Activated naive CD8-positive, alpha-beta T cell treated with anti-CD3 and anti-CD28 coated beads, Interleukin-2, amount 10 ng/mL, durations not matched to agents 7 days and 5 days (primary cell): ENCODE measurements at places on chromosomes 12 and 14. TPM values are rescaled to one million over a fixed set of nuclear protein-coding genes. Genes with fewer than 3 reads are reported as not detected.

GRCh38 chr12:69783365-69783764 lies 41.7 kb upstream of the MYRFL start:
- DNase-seq, result no peak

DNA sequence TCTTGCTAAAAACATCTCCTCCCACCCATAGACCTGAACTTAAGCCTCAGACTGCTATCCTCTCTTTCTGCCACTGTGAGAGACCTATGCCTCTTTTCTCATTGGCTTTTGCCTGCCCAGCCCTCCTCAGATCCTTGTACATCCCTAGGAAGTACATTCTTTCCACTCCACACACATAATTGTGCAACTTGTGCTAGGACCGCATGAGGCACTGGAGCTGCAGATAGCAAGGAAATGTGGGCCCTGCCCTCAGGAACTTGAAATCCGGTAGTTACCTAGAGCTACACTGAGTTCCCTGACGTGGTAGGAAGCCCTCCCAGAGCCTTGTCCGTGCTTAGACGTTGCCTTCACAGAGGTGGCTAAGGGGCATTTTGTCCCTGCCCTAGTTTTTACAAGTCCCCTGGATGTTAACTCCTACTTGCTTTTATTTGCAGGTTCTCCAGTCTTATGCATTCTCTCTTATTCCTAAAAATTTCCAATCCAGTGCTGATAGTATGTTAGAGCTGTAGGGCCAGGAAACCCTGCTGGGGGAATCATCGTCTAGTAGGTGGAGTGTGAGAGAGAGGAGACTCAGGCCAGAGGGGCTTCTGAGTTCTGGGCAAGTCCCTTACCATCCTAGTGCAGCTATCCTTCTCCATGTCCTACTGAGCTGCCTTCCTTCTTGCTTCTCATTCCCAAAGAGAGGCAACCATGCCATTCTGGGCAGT lies 41.3 kb downstream of the NTF3 start:
- no peak for DNase-seq

- DNase-seq, result no peak
Observed at GRCh38 chr12:114656906-114657596, 26.9 kb downstream of the TBX3 start.

GRCh38 chr14:65237023-65237814 lies 134.9 kb upstream of the MAX start:
- no peak for DNase-seq

DNA sequence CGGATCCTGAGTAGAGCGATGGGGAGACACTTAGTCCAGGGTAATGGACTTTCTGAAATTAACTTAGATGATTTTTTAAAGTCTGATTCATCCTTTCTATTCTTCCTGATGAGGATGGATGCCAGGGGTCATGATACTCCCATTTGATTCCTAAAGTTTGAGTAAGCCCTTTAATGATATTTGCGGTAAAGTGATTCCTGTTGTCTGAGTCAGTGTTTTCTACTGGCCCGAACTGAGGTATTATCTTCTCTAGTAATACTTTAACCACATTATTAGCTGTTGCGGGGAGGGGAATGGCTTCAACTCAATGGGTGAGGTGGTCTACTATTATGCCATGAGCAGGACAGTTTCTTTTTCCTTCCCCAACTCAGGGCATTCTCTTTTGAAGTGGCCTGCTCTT lies 111.6 kb downstream of the RIN3 start:
- no peak for DNase-seq

DNA sequence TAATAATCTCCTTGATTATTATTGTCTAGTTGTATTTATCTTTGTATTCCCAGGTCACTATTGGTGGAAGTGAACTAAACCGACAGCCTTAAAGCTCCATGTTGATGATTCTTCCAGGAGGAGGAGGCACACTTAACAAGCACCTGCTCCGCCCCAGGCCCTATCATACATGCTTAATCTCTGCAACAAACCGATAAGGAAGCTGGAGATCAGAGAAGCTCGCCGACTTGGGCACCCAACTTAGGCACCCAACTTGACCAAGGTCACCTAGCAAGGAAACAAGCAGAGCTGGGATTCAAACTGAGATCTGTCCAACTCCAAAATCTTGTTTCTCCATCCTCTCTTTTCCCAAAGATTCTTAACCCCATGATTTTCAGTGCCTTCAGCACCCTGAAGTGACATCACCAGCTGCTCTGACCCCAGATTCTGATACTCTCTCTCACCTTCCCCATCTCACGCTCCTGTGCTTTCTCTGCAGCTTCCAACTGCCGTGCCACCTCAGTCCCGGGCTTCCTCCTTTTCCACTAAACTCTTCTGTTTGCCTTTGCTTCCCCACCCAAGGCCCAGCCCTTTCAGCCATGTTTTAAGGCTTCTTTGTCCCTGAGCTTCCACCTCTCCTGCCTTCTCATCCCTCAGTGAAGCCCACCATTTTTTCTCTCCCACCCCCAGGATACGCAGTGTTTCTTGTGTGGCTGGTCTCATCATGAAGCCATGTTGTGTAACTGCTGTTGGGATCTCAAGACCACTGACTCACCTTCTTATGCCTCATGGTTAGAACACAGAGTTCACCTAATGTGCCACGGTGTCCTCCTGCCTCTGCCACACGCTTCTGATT lies 6.6 kb upstream of the KRT18 start:
- no peak for DNase-seq

GRCh38 chr12:25025260-25025659 lies 76.4 kb upstream of the BCAT1 start:
- no peak for DNase-seq

Gene ACSS3
- not detected for total RNA-seq

Gene GPR84
- total RNA-seq, result 0.65 TPM

Gene RNASE8
- total RNA-seq, result not detected

GRCh38 chr14:94179244-94179643 lies 5.1 kb downstream of the PPP4R4 start:
- DNase-seq, result no peak

DNA sequence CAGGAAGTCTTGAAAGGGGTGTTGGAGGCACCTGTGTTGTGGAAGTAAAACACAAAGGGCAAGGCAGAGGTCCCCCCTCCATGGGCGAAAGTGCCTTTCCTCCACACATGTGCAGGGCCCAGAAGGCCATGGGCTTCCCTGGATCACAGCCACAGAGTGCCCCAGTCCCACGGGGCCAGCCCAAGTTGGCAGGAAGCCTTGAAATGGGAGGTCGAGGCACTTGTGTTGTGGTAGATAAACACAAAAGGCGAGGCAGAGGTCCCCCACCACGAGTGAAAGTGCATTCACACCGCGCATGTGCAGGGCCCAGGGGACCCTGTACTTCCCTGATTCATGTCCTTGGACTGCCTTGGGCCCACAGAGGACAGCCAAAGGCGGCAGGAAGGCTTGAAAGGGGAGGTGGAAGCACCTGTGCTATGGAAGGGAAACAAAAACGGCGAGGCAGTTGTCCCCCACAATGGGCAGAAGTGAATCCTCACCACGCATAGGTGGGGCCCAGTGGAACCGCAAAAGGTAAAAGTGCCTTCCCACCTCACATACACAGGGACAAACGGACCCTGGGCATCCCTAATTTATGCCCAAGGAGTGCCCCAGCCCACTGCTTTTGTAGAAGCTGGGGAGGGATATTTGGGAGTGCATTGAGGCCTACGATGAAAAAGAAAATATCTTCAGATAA lies 585.4 kb downstream of the ALG10 start:
- DNase-seq, result no peak

Gene LRRK2
- total RNA-seq, result 0.40 TPM

Gene SPIC
- total RNA-seq, result not detected

Gene OR6C2
- total RNA-seq, result not detected

Gene TAS2R14
- 2.5 TPM for total RNA-seq

Gene MDGA2
- total RNA-seq, result not detected

Gene RPGRIP1
- not detected for total RNA-seq

GRCh38 chr14:45757655-45758054 lies 504.7 kb upstream of the MIS18BP1 start:
- DNase-seq, result no peak

Gene FITM1
- 1.3 TPM for total RNA-seq

DNA sequence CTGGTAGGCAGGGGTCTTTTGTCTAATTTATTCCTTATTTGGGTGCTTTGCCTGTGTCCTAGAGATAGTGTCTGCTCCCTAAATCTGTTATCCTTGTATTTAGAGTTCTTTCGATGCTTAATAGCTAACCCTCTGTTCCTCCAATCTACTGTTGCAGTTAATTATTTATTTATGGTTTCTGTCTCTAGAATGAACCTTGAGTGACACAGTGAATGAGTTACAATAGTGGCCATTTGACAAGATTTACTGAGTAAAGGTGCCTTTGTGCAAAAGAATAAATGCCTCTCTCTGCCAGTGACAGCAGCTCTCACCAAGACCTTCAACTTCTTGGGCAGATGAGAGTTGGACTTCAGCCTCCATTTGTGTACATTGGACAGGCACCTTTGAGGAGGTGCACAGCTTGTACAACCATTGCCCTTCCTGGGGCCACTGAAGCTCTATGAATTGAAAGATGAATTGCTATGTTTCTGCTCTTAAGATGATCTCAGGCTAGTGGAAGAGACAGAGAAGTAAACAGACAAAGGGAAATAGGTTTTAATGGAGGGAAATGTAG lies 165.9 kb downstream of the DERA start:
- no peak for DNase-seq

Gene E2F7
- 15.0 TPM for total RNA-seq

GRCh38 chr14:69593018-69593677 lies 18.2 kb upstream of the SUSD6 start:
- no peak for DNase-seq

Gene OR4K15
- not detected for total RNA-seq

GRCh38 chr12:30691122-30691879 lies 4.4 kb downstream of the IPO8 start:
- DNase-seq, result no peak

DNA sequence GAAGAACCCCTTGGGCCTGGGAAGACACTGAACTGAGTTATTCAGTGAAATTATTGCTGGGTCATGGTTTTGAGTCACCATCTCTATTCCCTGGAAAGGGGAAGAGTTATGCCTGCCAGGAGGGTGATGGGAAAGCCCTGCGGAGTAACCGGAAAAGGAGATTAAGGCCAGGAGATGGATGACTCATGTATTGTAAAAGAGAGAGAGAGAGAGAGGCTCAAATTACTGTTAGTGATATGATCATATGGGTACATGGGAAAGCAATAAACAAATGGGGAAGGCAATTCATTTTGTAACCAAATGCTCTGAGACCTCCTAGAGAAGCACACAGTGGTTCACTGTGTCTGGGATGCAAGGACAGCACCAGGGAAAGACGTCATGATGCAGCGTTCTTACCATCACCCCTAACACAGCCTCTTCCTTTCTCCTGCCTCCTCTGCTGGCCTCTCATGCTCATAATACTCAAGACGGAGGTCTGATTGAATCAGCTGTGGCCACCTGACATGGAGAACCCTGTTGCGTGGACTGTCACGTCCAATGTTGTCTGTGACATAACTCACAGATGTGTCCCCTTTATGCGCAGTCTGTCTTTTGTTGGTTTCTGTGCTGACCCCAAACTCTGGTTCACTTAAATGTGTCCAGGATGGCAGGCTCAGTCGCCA lies 243.7 kb downstream of the TMEM132D start:
- no peak for DNase-seq

Gene MMAB
- total RNA-seq, result 32.4 TPM

Gene TRHDE
- total RNA-seq, result not detected

GRCh38 chr14:93396456-93396855 lies 34.3 kb upstream of the UNC79 start:
- no peak for DNase-seq

Gene TAS2R31
- total RNA-seq, result 2.9 TPM

GRCh38 chr12:133130808-133131128 lies 341 bp downstream of the ZNF10 start:
- DNase-seq, result peak; percentile 63

Gene FAM222A
- total RNA-seq, result 0.96 TPM

DNA sequence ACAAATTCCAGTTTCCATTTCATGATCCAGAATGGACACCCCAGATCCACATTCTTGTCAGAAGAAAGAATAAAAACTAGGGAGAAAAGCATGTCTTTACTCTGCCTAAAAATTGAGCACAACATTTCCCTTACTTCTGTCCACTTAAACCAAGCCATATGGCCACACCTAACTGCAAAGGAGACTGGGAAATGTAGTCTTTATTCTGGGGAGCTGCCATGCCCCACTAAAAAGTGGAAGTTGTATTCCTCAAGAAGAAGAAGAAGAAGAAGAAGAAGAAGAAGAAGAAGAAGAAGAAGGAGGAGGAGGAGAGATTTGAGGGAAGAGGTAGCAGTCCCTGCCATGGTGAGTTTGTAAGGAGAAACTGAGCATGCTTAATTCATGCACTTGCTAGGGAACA lies 84.5 kb downstream of the GPR65 start:
- no peak for DNase-seq

- DNase-seq, result no peak
Observed at GRCh38 chr12:98856897-98857540, 211.9 kb downstream of the APAF1 start.

- DNase-seq, result no peak
Observed at GRCh38 chr14:75499084-75499875, 23.0 kb upstream of the BATF start.

- DNase-seq, result peak; percentile 47
Observed at GRCh38 chr14:94423453-94424056, 29.0 kb downstream of the SERPINA11 start.

GRCh38 chr12:95336387-95337067 lies 118.9 kb downstream of the VEZT start:
- no peak for DNase-seq

- DNase-seq, result no peak
Observed at GRCh38 chr12:47067771-47068431, 11.5 kb upstream of the PCED1B start.

Gene MIP
- total RNA-seq, result not detected

DNA sequence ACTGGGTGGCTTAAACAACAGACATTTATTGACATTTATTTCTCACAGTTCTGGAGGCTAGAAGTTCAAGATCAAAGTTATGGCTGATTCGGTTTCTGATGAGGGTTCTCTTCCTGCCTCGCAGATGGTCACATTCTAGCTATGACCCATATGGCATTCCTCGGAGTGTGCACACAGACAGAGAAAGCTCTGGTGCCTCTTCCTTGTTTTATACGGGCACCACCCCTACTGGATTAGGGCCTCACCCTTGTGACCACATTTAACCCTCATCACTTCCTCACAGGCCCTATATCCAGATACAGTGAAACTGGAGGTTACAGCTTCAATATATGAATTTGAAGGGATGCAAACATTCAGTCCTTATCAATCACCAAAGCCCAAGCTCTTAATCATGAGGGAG lies 77.0 kb upstream of the OVCH1 start:
- DNase-seq, result no peak

DNA sequence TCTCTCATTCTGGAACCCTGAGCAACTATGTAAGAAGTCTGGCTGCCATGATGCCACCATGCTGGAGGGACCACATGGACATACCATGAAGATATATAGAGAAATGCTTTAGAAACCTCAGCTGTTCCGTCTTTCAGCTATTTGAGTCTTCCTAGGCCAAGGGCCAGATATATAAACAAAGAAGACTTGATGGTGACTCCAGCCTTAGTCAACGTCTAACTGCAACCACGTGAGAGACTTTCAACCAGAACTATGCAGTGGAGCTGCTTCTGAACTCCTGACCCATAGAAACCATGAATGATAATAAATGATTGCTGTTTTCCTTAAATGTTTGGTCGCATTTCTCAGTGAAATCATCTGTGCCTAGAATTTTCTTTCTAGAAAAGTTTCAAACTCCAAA lies 20.0 kb upstream of the KITLG start:
- no peak for DNase-seq
